ENCODE measurements at places on chromosomes 1 and 21.

DNA sequence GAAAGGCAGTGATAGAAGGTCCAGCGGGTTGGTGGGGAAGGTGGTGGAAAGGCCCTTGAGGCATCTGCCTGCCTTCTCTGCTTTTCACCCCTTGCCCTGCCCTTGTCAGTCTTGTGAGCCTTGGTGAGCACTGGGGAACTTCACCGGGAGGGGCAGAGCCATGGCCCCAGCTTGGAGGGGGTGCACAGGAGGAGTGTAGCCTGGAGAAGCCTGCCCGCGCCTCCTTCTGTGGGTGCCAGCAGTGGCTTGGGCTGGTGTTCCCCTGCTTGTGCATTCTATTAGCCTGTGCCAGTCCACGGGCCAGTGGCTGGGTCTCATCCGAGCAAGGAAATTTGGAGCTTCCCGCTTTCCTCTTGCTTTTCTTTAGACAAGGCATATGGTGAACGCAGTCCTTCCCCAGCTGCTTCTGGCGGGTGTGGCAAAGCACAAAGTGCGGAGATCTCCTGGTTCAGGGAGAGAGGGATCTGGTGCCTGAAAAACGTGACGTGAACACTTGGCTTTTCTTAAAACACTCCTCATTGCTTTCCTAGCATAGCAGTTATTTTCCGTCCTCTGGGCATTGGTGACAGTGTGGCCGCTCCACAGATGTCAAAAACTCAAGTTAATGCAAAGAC, 10.6 kb upstream of the B3GALT5 start:
- DNase-seq = no peak

GRCh38 chr21:31457675-31458074, 113.6 kb upstream of the TIAM1 start:
- DNase-seq = no peak

DNA sequence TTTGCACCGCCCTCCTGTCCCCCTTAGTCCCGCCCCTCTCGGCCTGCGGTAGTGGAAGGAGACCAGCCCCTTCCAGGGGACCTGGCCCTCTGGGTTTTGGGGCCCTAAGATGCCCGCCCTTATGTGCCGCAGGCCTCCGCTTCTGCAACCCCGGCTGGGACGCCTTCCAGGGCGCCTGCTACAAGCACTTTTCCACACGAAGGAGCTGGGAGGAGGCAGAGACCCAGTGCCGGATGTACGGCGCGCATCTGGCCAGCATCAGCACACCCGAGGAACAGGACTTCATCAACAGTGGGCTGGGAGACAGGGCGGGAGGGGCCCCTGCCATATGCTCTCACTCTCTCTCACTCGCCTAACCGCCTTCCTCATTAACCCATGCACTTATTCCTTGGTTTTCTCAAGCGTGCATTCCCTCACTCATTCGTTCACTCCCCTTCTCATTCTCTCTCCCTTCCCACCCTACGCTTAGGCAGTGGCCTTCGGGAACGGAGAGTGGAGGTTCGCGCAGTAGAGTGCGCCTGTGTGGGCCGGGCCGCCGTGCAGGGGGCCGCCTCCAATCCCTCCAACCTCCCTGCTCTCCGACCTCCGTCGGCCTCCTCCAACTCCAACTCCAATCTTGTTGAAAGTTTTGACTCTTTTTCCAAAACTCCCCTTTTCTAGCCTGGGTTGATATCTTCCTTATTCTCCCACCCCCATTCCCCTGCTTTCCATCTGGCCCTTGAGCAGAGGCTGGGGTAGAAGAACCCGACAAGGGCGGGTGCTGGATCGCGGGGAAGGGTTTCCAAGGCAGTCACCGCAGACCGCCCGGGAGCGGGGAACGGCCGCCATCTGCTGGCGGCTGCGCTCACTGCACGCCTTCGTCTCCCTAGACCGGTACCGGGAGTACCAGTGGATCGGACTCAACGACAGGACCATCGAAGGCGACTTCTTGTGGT, 15.2 kb downstream of the BCAN start:
- peak; percentile 32 for DNase-seq

- no peak for DNase-seq
These were observed 158.5 kb upstream of the LMO4 start for GRCh38 chr1:87170157-87170556.

GRCh38 chr1:220717800-220718640, 27.9 kb downstream of the C1orf115 start:
- DNase-seq = no peak

- no peak for DNase-seq
These were observed 27.4 kb downstream of the C1orf116 start for GRCh38 chr1:207004931-207005830.

DNA sequence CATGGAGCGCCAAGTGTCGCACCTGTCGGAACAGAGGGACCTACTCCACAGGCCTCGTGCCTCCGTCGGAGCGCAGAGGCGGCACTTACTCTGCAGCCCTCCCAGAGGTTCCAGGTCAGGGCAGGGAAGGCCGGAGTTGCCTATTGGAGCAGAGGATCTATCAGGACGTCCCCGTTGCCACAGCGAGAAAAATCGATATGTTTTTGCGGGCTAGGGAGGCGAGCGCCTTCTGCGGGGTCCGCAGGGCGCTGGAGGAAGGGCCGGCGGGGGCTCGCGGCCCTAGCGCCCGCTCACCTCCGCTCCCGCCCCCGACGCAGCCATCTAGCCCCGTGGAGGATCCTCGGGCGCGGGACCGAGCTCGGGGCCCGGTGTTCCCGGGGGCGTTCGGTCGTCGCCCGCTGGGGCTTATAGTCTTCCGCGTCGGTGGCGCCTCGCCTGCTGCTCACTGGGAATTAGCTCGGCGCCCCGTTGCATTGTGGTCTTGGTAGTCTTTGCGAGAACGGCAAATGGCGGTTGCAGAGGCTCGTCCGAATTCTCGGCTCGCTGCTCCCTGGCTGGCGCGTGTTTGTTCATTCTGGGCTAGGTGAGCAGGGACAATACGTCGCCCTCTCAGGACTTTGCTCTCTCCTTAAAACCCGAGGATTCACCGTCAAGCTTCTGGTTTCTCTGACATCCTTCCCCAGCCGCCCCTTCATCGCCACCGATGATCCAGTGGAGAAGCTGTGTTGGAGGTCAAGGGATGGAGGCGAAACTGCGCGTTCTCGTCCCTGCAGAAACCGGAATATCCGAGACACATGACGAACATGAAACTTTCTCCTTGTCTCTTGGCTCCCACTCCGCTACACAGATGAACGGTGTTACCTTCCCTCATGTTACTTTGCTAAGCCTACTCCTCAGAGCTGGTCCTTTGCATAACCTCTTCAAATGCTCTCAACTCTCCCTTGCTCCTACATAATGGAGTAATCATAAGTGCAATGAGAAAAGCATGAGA, at the start of gene JTB:
Gene JTB (minus strand): TSS at position 425 of the 991 bp plus-strand sequence. CDS start 422 bp downstream, at position 3.
- DNase-seq = peak; percentile 56

GRCh38 chr1:24648919-24649318, 5.8 kb downstream of the SRRM1 start:
- no peak for DNase-seq

- no peak for DNase-seq
These were observed 30.3 kb upstream of the KCNQ4 start for GRCh38 chr1:40753142-40753882.

DNA sequence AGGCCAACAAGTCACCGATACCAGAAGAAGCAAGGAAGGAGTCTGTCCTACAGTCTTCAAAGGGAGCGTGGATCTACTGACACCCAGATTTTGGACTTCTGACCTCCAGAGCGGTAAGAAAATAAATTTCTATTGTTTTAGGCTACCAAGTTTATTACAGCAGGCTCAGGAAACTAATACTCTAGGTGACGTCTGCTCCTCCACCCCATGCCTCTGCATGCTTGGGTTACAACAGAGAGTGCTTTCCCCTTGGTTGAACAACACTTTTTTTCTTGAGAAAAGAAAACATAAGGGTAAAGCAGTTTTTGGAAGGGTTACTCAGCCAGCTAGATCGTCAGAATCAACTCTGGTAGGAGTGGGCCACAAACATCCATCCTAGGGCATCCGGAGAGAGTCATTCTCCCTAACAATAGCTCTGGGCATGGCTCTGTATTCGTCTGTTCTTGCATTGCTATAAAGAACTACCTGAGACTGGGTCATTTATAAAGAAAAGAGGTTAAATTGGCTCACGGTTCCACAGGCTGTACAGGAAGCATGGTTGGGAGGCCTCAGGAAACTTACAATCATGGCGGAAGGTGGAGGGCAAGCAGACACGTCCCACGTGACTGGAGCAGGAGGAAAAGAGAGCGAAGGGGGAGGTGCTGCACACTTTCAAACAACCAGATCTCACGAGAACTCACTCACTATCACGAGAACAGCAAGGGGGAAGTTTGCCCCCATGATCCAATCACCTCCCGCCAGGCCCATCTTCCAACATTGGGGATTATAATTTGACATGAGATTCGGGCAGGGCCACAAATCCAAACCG, 22.2 kb upstream of the DNAJC11 start:
- no peak for DNase-seq

DNA sequence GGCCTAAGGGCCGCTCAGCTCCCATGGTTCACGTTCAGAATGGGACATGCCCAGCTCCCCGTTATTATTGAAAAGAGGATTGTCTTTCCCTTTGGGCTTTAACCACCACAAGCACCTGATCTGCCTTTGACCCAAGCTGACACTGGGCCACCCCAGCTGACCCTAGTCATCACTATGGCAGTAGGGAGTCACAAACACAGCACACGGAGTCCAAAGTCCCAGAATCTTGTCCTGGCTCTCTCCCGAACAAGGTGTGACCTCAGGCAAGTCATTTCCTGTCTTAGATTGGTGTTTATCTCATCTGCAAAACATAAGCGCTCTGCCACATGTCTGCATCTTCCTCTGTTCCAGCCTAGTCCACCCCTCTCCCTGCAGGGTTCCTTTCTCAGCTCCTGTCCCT, 31.5 kb downstream of the IGFN1 start:
- DNase-seq = no peak

GRCh38 chr1:174775621-174776020, 224.1 kb upstream of the CACYBP start:
- DNase-seq = no peak

GRCh38 chr1:55287723-55288122, 72.6 kb upstream of the USP24 start:
- no peak for DNase-seq

- no peak for DNase-seq
These were observed 26.8 kb upstream of the CADM3 start for GRCh38 chr1:159144571-159144970.

DNA sequence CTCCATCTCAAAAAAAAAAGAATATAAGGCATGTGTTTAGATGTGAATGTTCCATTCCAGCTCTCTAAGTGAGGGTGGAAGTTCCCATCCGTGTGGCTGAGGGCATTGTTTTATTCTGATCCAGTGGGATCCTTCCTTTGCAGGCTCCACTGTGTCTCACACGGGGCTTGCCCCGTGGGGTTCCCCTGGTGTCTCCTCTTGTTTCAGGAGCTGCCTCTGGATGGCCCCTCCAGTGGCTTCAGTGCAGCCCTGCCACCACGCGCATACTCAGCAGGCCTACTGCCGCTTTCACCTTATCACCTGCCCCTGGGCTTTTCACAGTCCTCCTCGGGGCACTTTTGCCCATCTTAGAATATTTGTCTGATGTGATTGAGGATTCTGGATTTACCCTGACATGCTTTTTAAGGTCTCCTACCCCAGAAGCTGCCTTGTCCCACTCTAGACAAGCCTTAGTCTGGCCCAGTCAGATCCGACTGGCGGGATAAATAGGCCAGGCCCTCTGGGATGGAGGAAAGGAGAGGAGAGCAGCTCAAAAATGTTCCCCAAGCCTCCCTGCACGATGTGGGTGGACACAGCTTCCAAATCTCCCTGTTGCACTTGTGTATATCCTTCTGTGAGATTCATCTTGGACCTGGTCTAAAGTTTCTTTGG, 55.2 kb downstream of the FAM163A start:
- no peak for DNase-seq

DNA sequence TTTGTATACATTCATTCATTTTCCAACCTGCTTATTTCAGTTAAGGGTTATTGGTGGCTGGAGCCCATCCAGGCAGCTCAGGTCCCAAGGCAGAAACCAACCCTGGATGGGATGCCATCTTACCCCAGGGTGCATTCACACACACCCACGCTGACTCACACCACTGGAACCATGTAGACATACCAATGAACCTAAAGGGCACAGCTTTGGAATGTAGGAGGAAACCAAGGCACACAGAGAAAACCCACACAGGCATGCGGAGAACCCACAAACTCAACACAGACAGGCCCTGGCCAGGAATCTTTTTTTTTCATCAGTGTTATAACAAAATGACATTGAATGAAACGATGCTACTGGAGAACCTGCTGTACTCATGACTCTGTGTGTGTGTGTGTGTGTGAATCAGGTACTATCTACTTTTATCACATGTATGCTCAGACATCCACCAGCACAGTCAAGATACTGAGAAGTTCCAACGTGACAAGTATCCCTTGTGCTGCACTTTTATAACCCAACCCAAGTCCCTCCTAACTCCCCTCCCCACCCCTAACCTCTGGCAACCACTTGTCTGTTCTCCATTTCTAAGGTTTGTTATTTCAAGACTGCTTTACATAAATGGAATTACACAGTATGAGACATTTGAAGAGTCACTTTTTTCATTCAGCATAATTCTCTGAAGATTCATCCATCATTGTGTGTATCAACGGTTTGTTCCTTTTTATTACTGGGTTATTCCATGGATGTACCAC, 286.8 kb upstream of the PLD5 start:
- DNase-seq = no peak

GRCh38 chr1:62900566-62900965, 116.6 kb downstream of the ATG4C start:
- DNase-seq = no peak

DNA sequence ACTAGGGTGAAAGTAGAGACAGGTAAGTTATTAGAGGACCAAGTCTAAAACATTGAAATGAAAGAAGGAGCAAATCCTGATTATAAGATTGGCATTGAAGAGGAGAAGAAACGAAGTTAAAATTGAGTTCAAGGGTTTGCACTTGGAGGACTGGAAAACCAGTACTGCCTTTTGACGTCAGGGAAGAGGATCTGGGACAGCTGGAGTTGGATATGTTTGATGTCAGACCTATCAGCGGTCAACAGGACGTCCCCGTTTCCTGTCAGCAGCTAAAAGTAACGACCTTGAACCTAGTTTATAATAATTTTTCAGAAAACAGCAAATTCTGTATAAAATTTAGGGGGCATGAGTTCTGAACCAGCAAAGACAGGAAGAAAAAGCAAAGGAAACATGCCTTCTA, 1.2 kb upstream of the NID1 start:
- DNase-seq = no peak
